Motor neuron (in vitro differentiated cells): ENCODE measurements at places on chromosomes 6 and 20.

DNA sequence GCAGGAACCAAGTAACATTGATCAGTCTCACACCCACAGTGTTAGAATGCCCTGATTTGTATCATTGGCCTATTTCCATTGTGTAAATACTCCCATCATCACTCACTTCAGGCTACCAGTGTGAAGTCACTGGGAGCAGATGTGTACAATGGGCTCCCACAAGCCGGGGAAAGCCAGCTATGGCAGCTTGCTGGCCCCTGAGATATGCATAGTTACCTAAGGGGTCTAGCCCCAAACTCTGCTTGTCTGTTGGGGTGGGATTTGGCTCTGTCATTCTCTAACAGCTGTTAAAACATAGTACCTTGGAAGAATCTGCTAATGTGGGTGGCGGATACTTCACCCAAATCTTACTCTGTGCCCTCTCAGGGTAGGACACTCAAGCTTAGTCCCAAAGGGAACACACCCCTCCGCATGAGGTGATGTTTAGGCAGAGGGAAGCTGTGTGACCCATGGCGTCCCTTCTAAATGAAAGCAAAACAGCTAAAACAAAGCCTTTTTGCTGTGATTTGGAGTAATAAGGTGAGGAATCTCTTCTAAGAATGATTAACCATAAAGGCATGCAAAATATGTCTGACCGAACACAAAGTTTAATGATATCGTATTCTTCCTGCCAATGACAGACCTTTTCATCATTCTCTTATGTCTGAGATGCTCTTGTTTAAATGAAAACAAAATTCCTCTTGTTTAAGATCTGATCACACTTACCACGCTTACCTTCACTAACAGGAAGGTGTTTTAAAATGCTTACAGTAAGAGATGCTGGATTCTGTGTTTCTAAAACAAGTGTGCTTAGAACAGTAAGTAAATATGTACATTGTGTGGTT lies 45.9 kb upstream of the PXDC1 start:
- peak; percentile 40 for ATAC-seq

DNA sequence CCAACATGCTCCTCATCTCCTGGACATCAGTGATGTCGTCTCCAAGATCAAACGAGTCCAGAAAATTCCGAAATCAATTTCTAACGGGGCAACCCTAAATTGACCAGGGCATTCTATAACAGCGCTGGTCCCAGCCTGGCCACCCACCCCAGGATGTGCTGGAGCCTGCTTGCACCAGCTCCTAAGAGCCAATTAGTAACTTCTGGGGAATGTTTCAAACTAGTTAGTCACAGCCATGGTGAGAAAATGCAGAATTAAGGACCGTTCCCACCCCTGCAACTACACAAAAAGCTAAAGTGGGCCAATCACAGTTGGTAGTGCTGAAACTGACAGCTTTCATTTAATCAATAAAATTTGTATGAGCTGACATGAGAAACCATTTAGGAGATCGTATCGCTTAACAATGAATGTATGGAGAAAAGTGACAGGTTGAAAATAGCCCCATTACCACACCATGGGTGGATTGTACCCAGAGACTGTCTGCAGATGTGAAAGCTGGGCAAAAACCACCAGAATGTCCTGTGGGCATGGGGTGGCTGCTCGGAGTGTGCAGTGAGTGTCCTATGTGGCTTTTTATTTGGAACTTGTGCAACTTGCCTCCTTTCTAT lies 165.7 kb upstream of the AFDN start:
- no peak for ATAC-seq

DNA sequence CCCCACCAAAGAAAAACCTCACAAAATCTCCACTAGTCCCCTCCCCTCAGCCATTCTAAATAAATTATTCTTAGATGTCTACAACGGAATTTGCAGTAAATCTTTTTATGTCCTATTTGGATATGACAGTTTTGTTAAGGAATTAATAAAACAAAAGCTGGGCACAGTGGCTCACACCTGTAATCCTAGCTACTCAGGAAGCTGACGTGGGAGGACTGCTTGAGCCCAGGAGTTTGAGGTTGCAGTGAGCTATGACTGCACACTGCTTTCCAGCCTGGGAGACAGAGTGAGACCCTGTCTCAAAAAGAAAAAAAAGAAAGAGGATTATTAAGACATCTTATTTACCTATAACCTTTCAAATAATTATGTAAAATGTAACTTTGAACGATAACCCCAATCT lies 165.4 kb downstream of the SLC16A10 start:
- no peak for ATAC-seq

DNA sequence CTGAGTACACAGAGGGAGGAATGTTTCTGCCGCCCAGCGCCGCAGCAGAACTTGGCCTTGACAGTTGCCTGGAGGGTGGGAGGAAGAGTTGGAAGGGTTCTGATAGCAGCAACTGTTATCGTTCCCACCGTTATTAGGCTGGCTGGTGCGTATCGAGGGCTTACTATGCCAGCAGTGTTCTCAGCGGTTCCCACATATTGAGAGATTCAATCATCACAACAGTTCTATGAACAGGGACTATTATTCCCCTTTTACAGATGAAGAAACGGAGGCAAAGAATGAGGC lies 380.1 kb upstream of the SULF2 start:
- no peak for ATAC-seq

GRCh38 chr6:108293527-108294296 lies 1.1 kb upstream of the AFG1L start:
- ATAC-seq: no peak

- peak; percentile 85 for ATAC-seq
Observed at GRCh38 chr20:32474967-32475811, 109.9 kb downstream of the NOL4L start.

- no peak for ATAC-seq
Observed at GRCh38 chr20:15378151-15378550, 1040.7 kb upstream of the FLRT3 start.

DNA sequence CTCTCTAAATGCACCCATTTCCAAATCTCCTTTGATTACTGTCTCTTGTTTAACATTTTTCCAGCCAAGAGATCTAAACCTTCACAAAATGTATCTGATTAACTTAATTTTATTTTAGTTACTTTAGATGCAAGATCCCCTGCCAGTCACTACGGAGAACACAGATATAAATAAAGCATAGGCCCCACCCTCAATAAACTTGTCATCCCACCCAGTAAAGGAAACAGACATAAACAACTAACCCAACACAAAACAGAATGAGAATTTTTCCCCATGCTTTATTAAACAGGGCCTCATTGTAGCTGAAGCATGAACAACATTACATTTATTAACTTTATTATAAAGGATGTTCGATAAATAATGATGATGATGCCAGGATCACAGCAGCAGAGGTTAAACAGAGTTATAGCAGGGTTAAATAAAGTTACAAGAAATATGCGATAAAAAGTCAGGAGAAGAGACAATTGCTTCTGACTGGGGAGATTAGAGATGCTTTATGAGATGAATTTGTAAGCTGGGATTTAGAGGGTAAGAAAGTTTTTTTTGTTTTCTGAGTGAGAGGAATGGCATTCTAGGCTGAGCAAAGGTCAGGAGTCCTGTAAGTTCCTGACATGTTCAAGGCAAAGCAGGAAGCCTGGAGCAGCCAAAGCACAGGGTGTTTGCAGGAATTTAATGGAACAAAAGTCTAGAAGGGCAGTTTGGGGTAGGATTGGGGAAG lies 41.1 kb downstream of the TFAP2A start:
- ATAC-seq: no peak

DNA sequence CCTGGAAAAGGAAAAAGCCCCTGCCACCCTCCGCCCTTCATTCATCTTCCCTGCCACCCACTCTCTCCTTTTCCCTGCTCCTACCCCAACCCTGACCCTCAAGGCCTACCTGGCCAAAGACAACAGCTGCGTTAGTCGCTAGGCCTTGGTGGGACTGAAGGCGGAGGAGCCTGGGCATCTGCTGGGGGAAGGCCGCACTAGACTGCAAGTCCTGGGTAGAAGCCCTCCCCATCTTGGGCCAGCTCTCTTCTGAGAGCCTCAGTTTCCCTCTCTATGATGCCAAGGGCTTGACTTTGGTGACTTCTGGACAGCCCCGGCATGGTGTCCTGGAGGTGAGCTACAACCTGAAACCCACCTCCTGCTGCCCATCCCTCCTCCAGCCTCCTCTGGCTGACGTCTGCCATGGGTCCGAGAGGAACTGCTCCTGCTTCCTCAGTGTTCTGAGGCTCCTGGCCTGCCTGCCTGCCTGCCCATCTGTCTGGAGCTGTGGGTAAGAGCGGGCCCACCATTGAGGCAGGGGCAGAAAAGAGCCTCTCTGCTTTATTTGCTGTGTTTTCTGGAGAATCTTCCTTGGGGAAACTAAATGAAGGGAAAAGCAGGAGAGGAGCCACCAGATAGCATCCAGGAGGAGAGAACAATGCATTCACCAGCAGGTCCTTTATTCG lies 7.5 kb upstream of the FOXC1 start:
- no peak for ATAC-seq

DNA sequence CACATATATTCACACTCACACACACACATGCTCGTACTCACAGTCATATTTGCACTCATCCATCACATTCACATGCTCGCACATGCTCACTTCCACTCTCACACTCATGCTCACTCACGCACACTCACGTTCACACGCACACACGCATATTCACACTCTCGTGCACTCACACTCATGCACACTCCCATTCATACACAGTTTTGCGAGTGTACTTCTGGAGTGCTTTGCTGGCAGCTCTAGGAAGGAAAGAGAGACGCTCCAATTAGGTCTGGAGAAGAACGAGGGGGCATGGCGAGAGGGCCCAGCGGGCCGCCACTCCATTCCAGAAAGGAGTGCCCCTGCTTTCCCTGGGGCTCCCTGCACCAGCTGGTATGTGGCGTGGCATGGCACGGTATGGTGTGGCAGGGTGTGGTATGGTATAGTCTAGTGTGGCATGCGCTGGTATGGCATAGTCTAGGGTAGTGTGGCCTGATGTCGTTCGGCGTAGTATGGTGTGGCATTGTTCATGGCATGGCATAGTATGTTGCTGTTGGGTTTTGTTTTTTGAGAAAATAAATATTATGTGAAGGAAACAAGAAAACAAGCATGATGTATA lies 216.8 kb upstream of the CDYL start:
- ATAC-seq: no peak

DNA sequence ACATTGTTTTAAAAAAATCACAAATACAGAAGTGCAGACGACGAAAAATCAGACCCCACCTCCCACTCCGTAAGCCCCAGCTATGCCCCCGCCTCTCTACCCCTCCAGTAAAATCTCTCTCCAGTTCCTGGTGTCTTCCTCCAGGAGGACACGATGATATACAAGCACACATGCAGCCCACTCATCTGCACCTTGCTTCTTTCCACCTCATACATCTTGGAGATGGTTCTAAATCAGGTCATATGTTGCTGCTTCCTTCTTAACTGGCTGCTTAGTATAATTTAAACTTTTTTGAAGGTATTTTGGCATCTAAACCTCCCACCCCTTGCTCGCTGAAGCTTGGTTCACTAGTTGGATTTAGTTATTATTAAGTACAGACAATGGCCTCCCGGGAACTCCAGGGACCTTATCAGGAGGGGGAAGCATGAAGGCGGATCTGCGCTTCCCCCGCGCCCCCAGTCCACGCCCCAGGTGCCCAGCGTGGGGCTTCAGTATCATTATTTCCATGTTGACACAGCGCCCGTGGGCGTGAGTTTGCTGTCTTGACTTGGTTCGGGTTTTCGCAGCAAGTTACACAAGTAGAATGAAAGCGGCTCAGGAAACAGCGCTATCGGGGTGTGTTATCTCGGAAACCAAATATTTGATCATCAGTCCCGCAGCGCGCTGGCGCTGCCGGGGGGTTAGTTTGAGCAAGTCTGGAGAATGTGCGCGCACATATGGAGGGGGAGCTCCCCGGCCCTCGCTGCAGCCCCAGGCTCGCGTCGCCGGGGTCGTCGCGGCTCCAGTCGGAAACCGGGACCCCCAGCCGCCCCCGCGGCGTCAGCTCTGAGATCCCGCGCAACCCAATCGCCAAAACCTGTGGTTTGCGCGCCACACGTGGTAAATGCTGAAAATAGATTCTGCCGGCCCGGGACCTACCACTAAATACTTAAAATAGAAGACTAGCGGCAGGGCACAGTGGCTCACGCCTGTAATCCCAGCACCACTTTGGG lies 2.3 kb downstream of the BMP7 start:
- no peak for ATAC-seq

- no peak for ATAC-seq
Observed at GRCh38 chr6:46340246-46340645, 151.0 kb downstream of the RCAN2 start.

DNA sequence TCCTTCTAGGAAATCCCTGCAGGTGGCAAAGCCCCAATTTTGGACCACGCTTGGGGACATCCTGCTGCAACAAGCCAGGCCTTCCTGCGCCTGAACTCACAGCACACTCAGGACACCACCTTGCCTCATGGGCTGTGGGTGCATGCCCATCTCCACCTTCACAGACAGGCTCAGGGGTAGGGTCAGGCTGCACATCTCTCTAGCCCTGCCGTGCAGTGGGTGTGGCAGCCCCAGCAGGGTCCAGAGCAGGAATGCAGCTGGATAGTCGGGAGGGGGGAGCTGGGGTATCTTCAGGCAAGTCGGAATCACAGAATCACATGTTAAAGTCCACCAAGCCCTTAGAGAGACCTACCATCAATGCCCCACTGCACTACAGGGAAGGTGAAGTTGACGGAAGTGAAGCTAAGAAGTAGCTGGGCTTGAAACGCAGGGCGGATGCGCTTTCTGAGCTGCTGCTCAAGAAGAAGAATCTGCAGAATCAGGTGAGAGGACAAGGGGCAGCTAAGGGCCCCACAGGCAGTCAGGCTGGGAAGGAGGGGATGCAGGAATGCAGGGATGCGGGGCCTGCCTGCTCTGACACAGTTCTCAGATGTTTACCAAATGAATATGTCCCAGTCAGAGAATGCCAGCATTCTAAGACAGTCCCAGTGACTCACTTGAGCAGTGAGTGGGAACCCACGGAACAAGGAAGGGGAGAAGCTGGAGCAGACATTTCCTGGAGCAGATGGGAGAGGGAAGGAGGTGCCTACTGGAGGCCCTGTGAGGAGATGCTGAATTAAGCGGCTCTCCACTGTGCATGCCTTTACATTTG lies 11.3 kb downstream of the SERPINB6 start:
- peak; percentile 73 for ATAC-seq

GRCh38 chr6:150719099-150719766 lies 119.5 kb downstream of the PLEKHG1 start:
- ATAC-seq: peak; percentile 31

DNA sequence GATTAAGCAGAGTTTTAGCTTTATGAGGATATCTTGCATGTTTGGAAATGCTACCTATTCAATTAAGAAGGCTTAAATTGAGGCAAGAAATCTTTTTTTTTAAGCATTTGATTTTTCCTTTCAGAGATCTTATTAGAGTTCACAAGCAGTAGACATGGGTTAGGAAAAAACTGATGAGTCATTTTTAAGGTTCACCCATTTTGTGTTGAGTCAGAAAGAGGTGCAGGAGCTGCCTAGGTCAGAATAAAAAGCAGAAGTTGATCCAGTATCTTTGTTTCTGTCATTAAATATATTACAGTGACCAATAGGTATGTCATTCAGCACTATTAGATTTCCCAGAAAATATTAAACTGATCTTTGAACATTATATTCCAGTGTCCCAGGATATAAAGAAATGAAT lies 306.8 kb downstream of the LMBRD1 start:
- no peak for ATAC-seq
